ENCODE measurements at places on chromosomes 5 and 9.

GRCh38 chr5:149323621-149324205, 21.6 kb upstream of the GRPEL2 start:
- no peak for DNase-seq

- no peak for DNase-seq
Observed at GRCh38 chr9:72590824-72591223, 69.4 kb downstream of the TMC1 start.

DNA sequence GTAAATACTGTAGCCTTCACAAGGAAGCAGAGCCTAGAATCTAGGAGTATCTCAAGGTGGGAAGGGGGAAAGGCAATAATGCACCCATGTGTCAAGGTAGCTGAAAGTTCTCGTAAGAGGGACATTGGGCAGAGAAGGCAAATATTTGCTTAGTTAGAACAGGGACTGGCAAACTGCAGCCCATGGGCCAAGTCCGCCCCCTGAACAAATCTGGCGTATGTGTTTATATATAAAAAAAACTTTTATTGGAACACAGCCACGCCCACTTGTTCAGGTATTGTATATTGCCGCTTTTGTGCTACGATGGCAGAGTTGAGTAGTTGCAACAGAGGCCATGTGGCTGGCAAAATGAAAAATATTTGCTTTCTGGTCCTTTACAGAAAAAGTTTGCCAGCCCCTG, 16.1 kb downstream of the KCNN2 start:
- DNase-seq, result no peak

DNA sequence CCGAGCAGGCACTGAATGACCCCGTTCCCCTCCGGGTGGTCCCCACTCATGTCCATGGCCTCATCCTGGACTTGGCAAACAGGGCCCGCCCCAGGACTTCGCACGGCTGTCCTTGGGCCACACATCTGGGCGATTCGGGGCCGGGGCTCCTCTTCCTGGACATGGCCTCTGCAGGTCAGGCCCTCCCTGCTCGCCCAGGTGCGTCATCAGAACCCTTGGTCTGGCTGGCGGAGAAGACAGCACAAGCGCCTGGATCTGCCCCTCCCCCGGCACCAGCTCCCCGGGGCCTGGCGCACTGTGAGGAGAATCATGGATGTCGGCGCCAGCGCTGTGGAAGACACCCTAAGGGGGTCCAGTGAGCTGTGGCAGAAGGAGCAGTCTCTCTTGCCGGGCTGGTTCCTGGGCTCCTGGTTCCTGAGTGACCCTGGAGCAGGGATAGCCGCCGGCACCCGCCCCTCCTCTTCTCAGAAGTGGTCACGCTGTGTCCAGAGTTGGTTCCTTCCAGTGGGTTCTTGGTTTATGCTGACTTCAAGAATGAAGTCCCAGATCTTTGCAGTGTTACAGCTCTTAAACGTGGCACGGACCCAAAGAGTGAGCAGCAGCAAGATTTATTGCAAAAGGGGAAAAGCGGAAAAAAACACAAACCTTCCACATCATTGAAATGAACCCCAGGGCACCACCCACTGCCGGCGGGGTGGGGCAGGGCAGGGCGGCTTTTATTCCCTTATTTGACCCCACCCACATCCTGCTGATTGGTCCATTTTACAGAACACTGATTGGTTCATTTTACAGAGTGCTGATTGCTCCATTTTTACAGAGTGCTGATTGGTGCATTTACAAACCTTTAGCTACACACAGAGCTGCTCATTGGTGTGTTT, 25.9 kb upstream of the SLC12A7 start:
- no peak for DNase-seq

GRCh38 chr9:99140685-99141314, 35.9 kb downstream of the TGFBR1 start:
- DNase-seq, result no peak

DNA sequence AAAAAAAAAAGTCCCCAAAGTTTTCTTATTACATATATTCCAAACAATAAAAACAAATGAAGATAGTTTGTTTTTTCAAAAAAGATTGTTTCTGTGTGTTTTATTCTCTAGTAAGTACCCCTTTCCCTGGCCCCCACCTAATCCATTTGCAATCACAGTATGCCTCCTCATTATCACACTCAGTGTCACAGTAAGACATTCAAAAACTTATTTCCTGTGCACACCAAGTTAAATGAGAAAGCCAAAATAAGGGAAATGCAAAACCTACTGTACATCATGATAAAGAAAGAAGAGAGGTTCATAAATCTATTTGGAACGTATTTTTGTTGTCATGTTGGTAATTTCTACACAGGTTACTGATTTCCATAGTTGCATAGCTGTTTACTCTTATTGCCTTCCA, 62.3 kb downstream of the ST8SIA4 start:
- DNase-seq, result no peak

GRCh38 chr9:911005-911404, 65.5 kb upstream of the DMRT3 start:
- DNase-seq, result no peak

GRCh38 chr5:156888520-156888919, 38.4 kb downstream of the PPP1R2B start:
- DNase-seq, result no peak

GRCh38 chr9:129109537-129109903, 1.1 kb downstream of the CRAT start:
- no peak for DNase-seq

DNA sequence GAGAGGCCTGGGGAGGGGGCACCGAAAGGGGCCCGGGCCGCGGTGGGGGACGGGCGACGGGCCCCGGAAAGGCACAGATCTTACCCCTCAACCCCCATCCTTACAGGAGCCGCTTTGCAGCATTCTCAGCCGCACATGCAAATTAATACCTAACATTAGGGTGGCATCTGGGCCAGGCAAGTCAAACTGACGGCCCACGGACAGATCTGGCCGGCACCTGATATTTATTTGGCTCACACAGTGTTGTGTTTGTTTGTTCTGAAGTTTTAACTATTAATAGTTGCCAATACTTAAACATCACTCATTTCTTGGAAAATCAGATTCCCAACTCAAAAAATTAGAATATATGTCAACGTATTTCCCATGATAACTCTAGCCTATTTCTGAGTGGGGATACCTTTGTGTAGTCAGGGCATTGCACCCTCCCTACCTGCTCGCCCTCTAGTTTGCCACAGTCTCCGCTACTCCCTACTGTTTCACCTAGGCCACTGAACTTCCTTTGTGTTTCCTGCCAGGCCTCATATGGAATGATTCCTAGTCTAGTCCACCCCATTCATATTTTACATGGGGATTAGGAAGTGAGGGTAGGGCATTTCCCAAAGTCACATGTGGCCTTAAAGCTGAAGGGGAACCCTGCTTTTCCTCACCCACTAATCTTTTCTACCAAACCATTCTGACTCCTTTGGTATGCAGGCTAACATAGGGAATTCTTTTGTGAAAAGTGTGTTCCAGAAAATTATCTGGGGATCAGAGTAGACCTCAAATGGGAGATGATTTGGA, 71.9 kb upstream of the LARP1 start:
- DNase-seq, result no peak

DNA sequence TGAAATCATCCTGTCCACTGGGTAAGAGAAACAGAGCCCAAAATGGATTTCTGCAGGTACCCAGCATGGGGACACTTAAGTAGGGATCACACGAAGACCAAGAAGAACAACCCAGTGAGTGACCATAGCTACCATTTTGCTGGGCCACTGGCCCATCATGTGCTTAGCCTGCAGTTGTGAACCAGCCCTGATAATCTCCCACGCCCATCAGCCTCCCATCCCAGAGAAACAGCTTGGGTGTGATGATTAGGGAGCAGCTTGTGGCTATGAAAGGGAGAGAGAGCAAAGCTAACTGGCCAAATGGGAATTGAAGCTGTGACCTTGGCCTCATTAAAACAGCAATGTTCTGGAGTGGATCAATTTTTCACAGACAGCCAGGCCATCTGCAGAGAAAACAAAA, 138.5 kb downstream of the SLC24A2 start:
- peak; percentile 91 for DNase-seq

DNA sequence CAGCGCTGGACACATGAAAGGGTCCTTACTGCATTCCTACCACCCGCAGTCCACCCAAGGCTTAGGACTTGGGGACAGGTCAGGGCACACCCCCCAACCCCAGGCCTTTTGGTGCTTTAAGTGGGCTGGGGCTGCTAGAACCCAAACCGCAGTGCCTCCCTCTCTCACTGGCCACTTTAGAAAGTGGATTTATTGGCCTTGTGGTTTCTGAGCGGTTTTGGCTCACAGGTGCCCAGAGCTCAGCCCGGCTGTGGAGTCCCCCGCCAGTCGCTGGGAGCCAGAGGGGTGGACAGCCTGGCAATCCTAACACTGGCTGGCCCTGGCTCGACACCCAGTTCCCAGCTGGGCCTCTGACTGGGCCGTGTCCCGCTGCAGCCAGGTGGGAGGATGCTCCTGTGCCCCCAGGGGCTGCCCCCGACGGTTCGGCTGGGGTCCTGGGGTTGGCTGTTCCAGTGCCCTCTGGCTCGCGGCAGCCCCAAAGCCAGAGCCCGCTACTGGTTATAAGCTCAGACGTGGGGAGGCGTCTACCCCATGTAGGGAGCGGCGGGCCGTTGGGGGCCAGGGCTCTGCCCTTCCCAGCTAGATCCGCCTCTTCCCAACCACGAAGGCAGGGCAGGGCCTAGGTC, 65.2 kb upstream of the RNU6ATAC start:
- no peak for DNase-seq

- DNase-seq, result no peak
Observed at GRCh38 chr5:74578356-74579044, 62.0 kb downstream of the ENC1 start.

- DNase-seq, result no peak
Observed at GRCh38 chr9:129009584-129010141, 18.5 kb downstream of the SH3GLB2 start.

- no peak for DNase-seq
Observed at GRCh38 chr9:15253786-15254185, 53.2 kb downstream of the TTC39B start.

GRCh38 chr5:333945-334344, 12.4 kb downstream of the AHRR start:
- no peak for DNase-seq

DNA sequence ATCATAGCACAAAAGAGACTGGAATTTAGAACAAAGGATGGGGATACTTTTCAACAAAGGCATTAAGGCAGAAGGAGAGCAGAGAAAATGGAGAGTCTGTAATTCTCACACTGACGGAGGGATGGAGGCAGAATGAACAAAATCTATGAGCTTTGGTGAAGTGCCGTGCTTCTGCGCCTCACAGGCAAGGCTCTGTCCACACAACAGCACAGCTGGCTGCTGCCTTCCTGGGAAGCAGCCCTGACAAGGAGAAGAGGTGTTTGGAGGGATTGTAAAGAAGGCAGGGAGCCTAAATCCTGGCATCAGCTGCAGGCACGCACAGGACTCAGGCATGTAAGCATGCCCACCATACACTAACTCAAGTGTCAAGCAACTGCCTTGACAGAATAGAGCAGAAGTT, 485.2 kb upstream of the KIF2A start:
- DNase-seq, result no peak

GRCh38 chr5:170865622-170866021, 3.8 kb downstream of the RANBP17 start:
- no peak for DNase-seq

DNA sequence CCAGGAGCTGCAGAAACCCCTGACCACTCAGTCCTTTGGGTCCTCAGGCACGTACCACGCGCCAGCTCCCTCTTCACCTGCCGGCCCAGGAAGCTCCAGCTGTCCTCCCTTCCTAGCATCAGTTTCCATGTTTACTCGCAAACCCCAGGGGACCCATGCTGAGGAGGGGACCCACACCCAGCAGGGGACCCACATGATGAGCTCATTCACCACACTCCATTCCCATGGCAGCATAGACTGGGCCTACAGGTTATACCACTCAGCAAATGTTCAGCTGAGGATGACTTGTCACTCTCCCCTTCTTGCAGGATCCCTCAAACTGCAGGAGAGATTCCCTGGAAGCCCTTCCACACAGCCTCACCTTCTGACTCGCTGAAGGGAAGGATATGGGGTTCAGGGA, 73.5 kb upstream of the GALNT10 start:
- no peak for DNase-seq

DNA sequence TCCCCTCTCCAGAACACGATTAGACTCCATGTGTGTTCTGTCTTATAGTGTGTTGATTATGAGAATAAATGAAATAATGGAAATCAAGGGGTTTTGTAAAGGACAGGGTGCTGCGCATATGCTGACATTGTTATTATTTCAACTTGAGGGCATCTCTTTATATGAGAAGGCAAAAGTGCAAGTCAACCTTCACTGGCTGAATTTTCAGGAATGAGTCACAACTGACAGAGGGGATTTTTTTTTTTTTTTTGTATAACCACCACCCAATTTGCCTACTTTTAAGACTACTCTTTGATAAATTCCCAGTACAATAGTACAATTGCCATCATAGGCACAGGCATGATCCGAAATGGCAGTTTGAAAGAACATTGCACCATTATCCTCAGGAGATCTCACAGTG, 419.2 kb upstream of the NMUR2 start:
- DNase-seq, result no peak

GRCh38 chr9:37398464-37399025, 24.0 kb upstream of the GRHPR start:
- DNase-seq, result no peak

DNA sequence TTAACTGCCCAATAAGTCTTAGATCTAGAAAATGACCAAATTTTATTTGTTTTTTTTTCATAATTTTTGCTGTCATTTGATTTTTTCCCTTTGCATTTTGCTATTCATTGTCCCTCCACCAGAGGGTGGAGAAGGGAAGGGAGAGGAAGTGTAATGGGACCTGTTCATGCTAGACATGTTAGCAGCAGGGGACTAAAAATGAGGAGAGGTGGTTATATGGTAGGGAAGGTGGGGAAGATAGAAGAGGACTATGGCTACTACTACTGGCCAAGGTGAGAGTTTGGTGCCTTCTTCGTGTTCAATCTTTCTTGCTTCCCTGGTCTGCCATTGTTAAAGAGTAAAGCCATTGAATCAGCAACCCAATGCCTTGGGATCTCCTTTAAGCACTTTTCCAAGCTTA, 6.4 kb downstream of the GRIA1 start:
- DNase-seq, result no peak

- peak; percentile 36 for DNase-seq
Observed at GRCh38 chr9:83544002-83544698, 5.9 kb upstream of the FRMD3 start.

- no peak for DNase-seq
Observed at GRCh38 chr9:79829566-79830302, 258.0 kb downstream of the TLE4 start.

GRCh38 chr5:41708604-41708940, 161.7 kb downstream of the OXCT1 start:
- DNase-seq, result no peak

DNA sequence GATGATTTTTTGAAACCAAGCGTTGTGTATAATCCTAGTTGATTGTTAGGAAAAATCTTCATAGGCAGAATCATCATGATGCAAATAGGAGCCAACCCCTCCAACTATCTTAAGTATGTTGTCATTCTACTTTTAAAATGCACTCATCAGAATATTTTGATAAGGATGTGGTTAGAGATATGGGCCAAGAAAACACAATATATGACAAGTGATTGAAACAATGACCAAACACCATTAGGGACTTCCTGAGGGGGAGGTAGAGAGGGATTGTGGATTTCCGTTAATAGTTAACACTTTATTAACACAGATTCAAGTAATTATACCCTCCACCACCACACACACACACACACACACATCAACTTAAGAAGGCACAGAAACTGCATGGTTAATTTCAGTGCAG, 143.3 kb downstream of the ARSB start:
- no peak for DNase-seq

- no peak for DNase-seq
Observed at GRCh38 chr9:69264526-69264925, 60.5 kb upstream of the ENTREP1 start.
